ENCODE measurements at places on chromosomes 4 and X. TPM values are rescaled to one million over a fixed set of nuclear protein-coding genes. Genes with fewer than 3 reads are reported as not detected.

IQCM gene
- total RNA-seq = not detected

RASSF6 gene
- total RNA-seq = 5.8 TPM

FAM241A gene
- total RNA-seq = 0.55 TPM

CT47B1 gene
- not detected for total RNA-seq

SHROOM4 gene
- total RNA-seq = 0.46 TPM

SUPT20HL1 gene
- not detected for total RNA-seq

GAGE12H gene
- not detected for total RNA-seq

CLNK gene
- total RNA-seq = not detected

ZNF518B gene
- total RNA-seq = 2.5 TPM

ESX1 gene
- not detected for total RNA-seq

GRCh38 chr4:102678107-102678506 is 82.7 kb downstream of the MANBA start:
- no peak for DNase-seq
- no peak overlapping the region for H3K4me3 ChIP-seq
- H3K27me3 ChIP-seq = no peaks in the 10 kb centered on the region
- no peak overlapping the region for H3K27ac ChIP-seq
- no peaks in the 10 kb centered on the region for H3K36me3 ChIP-seq

GRCh38 chr4:128820671-128821070 is 11.2 kb downstream of the JADE1 start:
- no peaks in the 10 kb centered on the region for H3K36me3 ChIP-seq
- H3K4me3 ChIP-seq = no peak overlapping the region

DNA sequence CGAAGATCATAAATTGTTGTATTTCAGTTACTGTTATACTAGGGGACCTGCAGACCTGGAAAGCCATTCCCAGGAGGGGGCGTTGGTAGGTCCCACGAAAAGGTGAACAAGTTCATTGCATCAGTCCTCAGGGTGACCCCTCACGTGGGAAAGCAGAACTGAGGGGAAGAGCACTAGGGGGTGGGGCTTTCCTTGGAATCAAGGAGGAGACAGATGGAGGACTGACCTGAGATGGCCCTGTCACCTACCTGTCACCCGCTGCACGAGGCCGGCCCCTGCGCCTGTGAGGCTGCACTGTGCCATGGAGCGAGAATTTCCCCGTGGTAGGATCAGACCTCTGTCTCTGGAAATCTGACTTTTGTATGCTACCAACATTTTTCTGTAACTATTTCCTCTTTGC is 41.8 kb upstream of the CLDN24 start:
- no peaks in the 10 kb centered on the region for H3K27me3 ChIP-seq
- no peak overlapping the region for H3K27ac ChIP-seq
- no peak for DNase-seq
- no peak overlapping the region for H3K4me3 ChIP-seq

DNA sequence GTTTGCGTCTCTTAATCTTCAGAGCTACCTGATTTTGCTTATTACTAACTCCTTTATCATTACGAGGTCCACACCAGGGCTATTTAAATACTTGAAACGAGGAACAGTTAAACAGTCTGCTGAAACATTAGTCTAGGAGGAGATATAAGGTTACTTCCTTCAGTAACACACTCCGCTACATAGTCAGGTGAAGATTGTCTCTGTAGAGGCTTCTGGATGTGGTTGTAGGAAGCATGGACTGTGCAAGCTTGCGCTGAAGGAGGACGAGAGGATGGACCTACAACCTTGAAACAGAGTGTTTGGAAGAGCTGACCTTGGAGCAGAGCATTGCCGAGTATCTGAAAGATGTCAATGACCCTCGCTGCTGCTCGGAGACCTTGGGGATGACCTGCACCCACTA is at the start of gene CLRN2:
CLRN2 (plus strand) TSS at position 301 of the 400 bp plus-strand sequence. CDS start 102 bp downstream, outside the sequence.
- no peaks in the 10 kb centered on the region for H3K36me3 ChIP-seq
- H3K27me3 ChIP-seq = no peaks in the 10 kb centered on the region
- no peak for DNase-seq
- peaks cover 5% of the 10 kb centered on the region for H3K4me1 ChIP-seq
- no peak within 1 kb of the TSS for H3K4me3 ChIP-seq

DNA sequence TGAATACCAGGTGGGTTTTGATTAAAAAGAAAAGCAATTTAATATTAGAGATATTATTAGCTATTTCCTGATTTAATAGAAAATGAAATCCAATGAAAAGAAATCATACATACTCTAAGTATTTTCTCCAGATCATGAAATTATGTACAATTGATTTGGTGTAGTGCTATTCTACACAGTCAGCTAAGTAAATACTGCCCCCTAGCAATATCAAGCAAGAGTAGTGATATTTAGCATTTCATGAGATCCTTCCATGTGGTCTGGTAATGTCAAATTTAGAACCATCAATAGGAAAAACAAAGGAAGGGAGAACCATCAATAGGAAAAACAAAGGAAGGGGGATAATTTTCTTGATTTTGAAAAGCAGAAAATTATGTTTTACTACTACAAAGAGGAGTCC is 114.6 kb downstream of the TBCK start:
- H3K27ac ChIP-seq = no peak overlapping the region
- H3K4me1 ChIP-seq = no peaks in the 10 kb centered on the region
- no peaks in the 10 kb centered on the region for H3K27me3 ChIP-seq
- no peaks in the 10 kb centered on the region for H3K36me3 ChIP-seq

GRCh38 chr4:85475631-85476233 is 782 bp downstream of the ARHGAP24 start:
- H3K4me1 ChIP-seq = peaks cover 18% of the 10 kb centered on the region
- H3K4me3 ChIP-seq = peak overlapping the region; percentile 68
- H3K27me3 ChIP-seq = no peaks in the 10 kb centered on the region

GRCh38 chr4:17480210-17480927 is 31.5 kb downstream of the QDPR start:
- no peak for DNase-seq
- no peak overlapping the region for H3K27ac ChIP-seq
- H3K4me3 ChIP-seq = no peak overlapping the region

GRCh38 chr4:1080961-1081688 is 32.2 kb downstream of the RNF212 start:
- peaks cover 15% of the 10 kb centered on the region for H3K4me1 ChIP-seq
- DNase-seq = no peak

- no peak overlapping the region for H3K4me3 ChIP-seq
- H3K4me1 ChIP-seq = no peaks in the 10 kb centered on the region
- no peak for DNase-seq
- H3K27ac ChIP-seq = no peak overlapping the region
- no peaks in the 10 kb centered on the region for H3K27me3 ChIP-seq
- no peaks in the 10 kb centered on the region for H3K36me3 ChIP-seq
Observed at GRCh38 chr4:119490335-119490734, 138.3 kb downstream of the PDE5A start.

- no peaks in the 10 kb centered on the region for H3K36me3 ChIP-seq
- no peak overlapping the region for H3K27ac ChIP-seq
- no peak for DNase-seq
- no peak overlapping the region for H3K4me3 ChIP-seq
- no peaks in the 10 kb centered on the region for H3K4me1 ChIP-seq
- H3K27me3 ChIP-seq = peaks cover 6% of the 10 kb centered on the region
Observed at GRCh38 chrX:103170216-103170615, 44.7 kb upstream of the BEX4 start.

- no peak for DNase-seq
- peak overlapping the region; percentile 6 for H3K27ac ChIP-seq
- no peaks in the 10 kb centered on the region for H3K36me3 ChIP-seq
- H3K4me1 ChIP-seq = no peaks in the 10 kb centered on the region
Observed at GRCh38 chr4:183599284-183599683, 59.7 kb downstream of the RWDD4 start.

GRCh38 chrX:107775734-107776511 is at the start of gene TSC22D3:
TSS of gene TSC22D3 (minus strand) at chrX:107775787. CDS start at chrX:107775419, 368 bp downstream.
- H3K4me1 ChIP-seq = no peaks in the 10 kb centered on the region
- H3K36me3 ChIP-seq = no peaks in the 10 kb centered on the region
- H3K27me3 ChIP-seq = peaks cover 8% of the 10 kb centered on the region
- peak within 1 kb of the TSS; percentile 31 for H3K4me3 ChIP-seq
- peak within 1 kb of the TSS; percentile 49 for H3K27ac ChIP-seq
- peak; percentile 83 for DNase-seq

DNA sequence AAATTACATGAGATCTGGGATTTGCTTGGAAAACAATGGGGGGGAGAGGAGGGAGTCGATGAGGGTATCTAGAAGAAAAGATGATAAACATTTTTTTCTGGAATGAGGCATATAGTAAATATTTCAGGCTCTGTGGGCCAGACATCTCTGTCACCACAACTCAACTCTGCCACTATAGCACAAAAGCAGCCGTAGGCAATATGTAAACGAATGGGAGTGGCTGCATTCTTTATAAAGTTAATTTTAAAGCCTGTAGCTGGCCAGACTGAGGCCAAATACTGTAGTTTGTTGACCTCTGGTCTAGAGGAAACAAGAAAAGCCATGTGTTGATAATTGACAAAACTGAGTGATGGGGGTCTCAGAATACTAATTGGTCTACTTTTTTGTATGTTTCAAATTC is 14.1 kb upstream of the TCEANC start:
- no peaks in the 10 kb centered on the region for H3K4me1 ChIP-seq
- no peaks in the 10 kb centered on the region for H3K36me3 ChIP-seq

GRCh38 chrX:106612393-106612763 is 600 bp downstream of the RADX start:
- no peak overlapping the region for H3K27ac ChIP-seq
- no peaks in the 10 kb centered on the region for H3K36me3 ChIP-seq
- H3K4me1 ChIP-seq = no peaks in the 10 kb centered on the region
- H3K27me3 ChIP-seq = peaks cover 5% of the 10 kb centered on the region

DNA sequence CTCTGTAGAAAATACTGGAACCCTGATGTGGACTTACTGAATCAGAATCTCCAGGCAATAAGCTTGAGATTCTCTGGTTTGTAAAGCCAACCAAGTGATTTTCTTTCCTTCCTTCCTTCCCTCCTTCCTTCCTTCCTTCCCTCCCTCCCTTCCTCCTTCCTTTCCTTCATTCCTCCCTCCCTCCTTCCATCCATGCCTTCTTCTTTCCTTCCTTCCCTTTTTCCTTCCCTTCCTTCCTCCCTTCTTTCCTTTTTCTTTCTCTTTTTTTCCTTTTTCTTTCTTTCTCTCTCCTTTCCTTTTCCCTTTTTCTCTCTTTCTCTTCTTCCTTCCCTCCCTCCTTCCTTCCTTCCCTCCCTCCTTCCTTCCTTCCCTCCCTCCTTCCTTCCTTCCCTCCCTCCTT is 450.8 kb downstream of the GRXCR1 start:
- no peaks in the 10 kb centered on the region for H3K36me3 ChIP-seq
- no peak for DNase-seq
- no peak overlapping the region for H3K27ac ChIP-seq

GRCh38 chrX:119516157-119516702 is 48.0 kb downstream of the SLC25A5 start:
- no peaks in the 10 kb centered on the region for H3K36me3 ChIP-seq
- no peaks in the 10 kb centered on the region for H3K27me3 ChIP-seq
- no peak overlapping the region for H3K27ac ChIP-seq
- no peak overlapping the region for H3K4me3 ChIP-seq

GRCh38 chr4:36461344-36461743 is 179.9 kb downstream of the DTHD1 start:
- H3K36me3 ChIP-seq = no peaks in the 10 kb centered on the region
- no peaks in the 10 kb centered on the region for H3K4me1 ChIP-seq
- DNase-seq = no peak
- no peaks in the 10 kb centered on the region for H3K27me3 ChIP-seq

GRCh38 chr4:166498546-166498945 is 625.5 kb downstream of the TLL1 start:
- no peaks in the 10 kb centered on the region for H3K36me3 ChIP-seq
- DNase-seq = no peak
- H3K4me3 ChIP-seq = no peak overlapping the region
- H3K4me1 ChIP-seq = no peaks in the 10 kb centered on the region
- no peak overlapping the region for H3K27ac ChIP-seq
- no peaks in the 10 kb centered on the region for H3K27me3 ChIP-seq

DNA sequence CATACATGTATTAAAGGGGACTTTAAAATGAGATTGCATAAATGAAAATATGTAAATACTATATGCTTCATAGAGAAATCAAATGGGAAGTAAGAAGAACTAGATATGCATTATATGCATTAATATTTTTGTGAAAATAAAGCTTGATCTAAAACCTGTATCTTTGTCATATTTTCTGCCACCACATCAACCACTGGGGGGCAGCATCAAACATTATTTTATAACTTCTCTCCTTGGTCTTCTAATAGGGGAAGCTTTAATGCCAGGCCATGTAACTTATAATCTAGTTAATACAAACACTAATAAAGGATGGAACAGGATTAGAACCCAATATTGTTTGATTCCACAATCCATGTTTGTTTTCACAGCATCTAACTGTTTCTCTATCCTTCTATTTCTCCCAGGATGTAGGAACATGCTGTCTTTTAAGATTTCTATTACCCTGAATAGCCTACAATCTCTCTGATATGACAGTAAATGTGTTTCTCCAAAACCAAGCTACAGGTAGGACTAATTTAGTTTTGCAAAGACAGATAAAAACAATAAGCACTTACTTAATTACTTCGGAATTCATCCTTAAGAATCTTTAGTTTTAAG is 10.0 kb downstream of the QRFPR start:
- no peak overlapping the region for H3K27ac ChIP-seq
- H3K27me3 ChIP-seq = no peaks in the 10 kb centered on the region
- no peak for DNase-seq
- no peaks in the 10 kb centered on the region for H3K4me1 ChIP-seq
